ENCODE measurements at places on chromosomes 16 and 17.

- no peak for DNase-seq
These were observed 407 bp downstream of the MCRIP1 start for GRCh38 chr17:81832608-81833159.

- no peak for DNase-seq
These were observed 79.1 kb downstream of the TAOK1 start for GRCh38 chr17:29469276-29469675.

DNA sequence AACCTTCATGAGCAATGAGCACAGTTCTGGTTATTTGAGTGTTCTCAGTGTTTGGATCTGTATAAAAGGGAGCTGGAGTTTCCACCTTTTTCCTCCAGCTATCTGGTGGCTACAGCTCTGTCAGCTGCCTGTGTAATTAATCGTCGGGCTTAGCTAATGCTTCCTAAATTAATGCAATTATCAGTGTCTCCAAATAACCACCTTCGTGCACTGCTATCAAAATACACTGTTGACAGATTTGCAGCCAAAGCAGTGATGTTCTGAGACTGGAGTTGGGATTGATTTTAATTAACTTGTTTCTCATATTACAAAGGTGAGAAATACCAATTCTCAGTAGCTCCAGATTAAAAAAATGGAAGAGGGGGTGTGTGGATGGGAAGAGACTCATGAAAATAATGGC is 325.8 kb downstream of the CBLN1 start:
- DNase-seq = no peak

- no peak for DNase-seq
These were observed 32.7 kb upstream of the FOXF1 start for GRCh38 chr16:86477642-86478041.

- DNase-seq = no peak
These were observed 6.1 kb downstream of the PECAM1 start for GRCh38 chr17:64384253-64385186.

DNA sequence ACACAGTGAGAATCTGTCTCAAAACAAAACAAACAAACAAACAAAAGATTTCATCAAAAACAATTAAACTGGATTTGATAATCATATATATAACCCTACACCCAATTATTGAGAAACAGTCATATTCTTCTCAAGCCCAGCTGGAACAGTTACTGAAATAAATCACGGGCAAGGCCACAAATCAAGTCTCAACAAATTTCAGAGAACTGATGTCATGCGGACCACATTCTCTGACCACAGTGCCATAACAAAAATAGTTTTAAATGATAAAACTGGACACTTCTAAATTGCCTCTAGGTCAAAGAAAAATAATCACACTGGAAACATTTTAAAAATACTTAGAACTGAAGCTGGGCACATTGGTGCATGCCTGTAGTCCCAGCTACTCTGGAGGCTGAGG is 15.9 kb upstream of the PIK3R5 start:
- DNase-seq = no peak

DNA sequence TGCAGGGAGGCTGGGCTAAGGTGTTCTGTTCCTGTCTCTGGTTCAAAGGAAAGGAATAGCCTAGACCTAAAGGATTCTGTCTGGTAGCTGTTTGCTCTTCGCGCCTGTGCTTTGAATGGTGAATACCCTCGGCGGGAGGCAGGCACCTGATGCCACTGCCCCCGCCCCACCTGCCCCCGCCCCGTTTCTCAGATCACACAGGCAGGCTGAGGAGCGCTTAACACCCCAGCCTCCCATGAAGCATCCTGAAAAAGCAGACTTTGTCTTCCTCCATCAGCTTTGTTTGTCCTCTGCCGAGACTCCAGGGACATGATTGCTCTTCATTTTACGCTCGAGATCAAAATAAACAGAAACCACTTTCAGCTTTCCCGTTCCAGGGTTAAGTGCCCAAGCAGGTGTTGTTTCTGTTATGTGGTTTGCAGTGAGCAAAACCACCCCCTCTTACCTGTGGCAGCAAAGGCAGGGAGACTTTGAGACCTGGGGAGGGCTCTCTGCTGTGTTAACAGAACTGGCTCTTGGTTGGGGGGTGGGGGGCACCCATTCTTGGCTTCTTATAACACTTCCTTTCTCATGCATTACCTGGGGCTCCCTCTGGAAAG is 452.1 kb downstream of the WWOX start:
- DNase-seq = no peak

DNA sequence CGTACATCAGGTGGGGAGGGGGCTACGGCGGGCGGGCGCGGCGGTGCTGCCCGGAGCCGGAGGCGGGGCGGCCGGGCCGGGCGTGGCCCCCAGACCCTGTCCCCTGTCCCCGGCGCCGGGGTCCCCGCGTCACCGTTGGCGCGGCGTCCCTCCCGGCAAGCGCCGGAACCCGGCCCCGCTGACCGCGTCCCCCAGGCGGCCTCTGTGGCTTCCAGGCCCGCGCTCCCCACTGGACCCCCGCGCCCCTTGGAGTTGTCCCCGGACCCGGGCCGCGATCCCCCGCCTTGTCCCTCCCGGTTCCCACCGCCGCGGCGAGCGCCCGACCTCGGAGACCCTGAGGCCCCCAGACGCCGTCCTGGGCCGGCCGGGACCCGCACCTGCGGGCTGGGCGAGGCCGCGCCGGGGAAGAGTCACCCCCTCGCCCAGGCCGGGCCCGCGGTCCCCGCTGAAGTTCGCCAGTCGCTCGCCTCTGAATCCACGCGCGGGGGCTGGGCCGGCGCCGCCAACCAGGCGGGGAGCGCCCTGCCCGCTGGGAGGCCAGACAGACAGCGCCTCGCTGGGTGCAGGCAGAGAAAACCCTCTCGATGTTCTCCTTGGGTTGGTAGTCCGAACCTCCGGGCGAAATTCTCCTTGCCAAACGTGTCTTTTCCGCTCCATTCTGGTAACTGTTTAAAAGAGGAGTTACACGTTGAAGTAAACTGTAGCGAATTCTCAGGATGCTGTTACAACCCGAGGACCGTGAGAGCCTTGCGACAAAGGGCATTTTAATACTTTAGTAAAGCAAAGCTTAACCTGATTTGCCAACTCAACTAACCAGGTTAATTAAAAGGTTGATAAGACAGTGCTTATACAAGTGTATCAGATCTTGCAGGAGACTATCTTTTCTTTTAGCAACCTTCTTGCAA is 761 bp downstream of the GAN start:
- no peak for DNase-seq

GRCh38 chr17:3935140-3935542 is 18.9 kb upstream of the P2RX1 start:
- DNase-seq = no peak

DNA sequence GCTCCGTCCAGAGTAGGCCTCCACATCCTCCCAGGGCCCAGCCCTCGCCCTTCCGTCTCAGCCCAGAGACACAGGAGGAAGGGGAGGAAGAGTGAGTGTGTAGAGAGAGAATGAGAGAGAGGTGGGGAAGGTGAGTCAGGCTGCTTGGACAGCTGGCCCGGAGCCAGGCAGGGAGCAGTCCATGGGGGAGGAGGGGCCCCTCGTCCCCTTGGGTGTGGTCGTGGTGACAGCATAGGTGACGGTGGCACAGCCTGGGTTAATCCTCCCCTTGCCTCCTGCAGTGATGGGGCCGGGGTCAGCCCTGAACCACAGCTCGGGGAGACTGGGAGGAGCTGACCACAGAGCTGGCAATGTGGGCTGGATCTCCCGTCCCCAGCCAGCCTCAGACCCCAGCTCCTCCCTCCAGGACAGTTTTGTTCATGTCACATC is 36.5 kb downstream of the FA2H start:
- no peak for DNase-seq
